HFF-Myc (cell line): ENCODE measurements at places on chromosomes 5 and 9.

- no peak for DNase-seq
Observed at GRCh38 chr5:68330574-68330973, 115.0 kb downstream of the PIK3R1 start.

DNA sequence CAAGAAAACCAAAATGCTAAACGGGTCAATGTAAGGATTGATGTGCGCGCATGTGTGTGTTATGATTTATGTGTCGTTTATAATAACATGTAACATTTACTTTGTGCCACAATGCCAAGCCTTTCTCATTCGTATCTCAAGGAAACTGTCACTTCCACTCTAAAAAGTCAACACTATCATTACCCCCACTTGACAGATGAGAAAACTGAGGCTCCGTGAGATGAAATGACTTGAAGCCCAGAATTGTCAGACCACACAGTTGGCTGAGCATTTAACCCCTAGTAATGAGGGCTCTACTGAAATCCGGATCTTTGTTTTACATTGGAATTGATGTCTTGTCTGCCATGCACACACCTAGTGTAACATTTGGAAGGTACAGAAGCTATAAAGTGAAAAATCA is 95.0 kb upstream of the LMX1B start:
- DNase-seq = no peak

DNA sequence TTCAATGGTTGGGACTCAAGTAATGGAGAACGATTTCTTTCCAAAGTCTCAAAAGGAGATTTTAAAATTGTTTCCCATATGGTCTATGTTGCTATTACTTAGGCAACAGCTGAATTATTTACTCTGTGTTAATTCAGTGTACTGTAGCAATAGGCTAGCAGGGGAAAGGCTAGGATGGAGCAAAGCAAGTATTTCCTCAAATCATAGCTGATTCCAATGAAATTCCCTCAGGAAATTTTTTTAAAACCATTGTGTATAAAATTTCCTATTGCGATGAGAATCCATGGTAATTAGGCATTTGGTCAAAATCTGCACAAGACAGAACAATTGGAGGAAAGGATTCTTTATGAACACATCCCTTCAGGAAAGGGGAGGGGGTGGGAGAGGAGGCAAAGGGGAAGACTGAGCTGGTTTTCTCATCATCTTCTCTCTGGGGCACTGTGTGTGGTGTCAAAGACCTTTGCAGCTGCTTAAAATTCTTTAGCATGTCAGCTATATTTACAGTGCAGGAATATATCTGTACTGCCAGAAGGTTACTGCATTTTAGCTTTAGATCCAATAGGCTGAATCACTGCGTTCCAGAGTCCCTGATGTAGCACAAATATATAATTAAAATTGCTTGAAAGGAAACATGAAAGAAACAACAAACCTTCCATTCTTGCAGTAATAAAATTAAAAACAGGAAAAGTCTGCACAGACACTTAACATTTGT is 95.3 kb downstream of the ZNF608 start:
- peak; percentile 79 for DNase-seq

DNA sequence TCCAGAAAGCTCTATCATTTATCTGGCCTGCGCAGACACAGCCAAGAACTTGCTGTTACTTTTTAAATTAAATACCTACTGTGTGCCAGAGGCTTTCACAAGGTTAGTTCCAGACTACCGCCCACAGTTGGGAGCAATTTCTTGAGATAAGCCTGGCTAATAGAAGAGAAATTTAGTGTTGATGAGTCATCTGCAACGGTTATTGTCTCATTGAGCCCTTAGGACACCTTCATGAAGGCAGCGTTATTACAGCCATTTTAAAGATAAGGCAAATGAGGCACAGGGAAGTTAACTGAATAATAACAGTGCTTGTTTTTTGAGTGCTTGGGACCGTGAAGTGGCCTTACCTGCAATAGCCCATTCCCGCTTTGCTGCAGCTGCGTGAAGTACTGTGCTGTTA is 292.9 kb upstream of the MSX2 start:
- no peak for DNase-seq

- DNase-seq = no peak
Observed at GRCh38 chr5:31585895-31586270, 53.0 kb upstream of the PDZD2 start.

GRCh38 chr9:92680166-92681119 is 10.5 kb upstream of the IPPK start:
- DNase-seq = no peak

- no peak for DNase-seq
Observed at GRCh38 chr5:115360046-115360685, 63.7 kb upstream of the CCDC112 start.

DNA sequence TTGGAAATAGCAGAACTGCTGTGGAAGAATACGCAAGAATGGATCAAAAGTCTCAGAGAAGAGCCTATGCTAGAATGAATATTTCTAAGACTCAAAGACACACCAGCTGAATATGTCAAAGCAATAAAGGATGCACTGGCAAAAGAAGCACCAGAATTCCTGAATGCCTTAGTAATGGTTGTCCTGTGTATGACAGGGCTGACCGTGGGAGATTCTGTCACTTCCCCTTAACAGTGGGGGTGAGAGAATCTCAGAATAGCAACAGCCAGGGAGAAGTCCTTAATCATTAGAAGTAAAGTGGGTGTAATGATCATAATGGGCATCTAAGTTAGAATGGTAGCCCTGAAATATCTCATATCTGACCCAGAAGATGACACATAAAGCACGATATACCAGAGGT is 14.6 kb upstream of the PRR16 start:
- DNase-seq = no peak

GRCh38 chr9:98247831-98248657 is 7.4 kb downstream of the TBC1D2 start:
- DNase-seq = no peak

DNA sequence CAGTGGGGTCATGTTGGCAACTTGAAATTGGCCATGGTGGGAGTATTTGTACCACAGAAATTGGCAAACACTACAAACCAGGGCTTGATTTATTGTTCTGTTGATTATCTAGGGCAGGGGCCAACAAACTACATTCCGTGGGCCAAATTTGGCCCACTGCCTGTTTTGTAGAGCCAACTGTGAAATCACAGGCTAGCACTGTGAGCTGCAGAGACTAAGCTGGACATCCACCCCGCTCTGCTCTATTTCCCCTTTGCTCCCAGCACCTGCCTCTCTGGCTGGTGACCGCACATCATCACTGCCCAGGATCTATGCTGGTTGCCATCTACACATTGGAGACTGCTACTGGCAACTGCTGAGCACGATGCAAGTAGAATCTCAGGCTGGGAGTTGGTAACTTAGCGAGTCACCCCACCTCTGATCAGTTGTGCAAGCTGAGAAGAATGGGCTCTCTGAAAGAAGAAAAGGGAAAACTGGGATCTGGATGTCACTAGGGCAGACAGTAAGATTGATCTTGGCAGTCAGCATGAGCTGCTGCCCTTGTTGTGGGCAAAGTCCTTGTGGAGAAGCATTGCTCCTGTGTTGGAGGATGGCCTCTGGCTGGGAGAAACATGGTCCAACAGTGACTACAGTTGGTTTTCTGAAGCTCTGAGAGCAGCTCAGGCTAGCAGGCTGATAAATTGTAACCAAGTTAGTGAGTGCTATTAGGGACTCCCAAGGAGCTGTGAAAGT is 144.7 kb upstream of the RAD23B start:
- DNase-seq = no peak

- no peak for DNase-seq
Observed at GRCh38 chr5:147734894-147735293, 47.6 kb downstream of the JAKMIP2 start.

DNA sequence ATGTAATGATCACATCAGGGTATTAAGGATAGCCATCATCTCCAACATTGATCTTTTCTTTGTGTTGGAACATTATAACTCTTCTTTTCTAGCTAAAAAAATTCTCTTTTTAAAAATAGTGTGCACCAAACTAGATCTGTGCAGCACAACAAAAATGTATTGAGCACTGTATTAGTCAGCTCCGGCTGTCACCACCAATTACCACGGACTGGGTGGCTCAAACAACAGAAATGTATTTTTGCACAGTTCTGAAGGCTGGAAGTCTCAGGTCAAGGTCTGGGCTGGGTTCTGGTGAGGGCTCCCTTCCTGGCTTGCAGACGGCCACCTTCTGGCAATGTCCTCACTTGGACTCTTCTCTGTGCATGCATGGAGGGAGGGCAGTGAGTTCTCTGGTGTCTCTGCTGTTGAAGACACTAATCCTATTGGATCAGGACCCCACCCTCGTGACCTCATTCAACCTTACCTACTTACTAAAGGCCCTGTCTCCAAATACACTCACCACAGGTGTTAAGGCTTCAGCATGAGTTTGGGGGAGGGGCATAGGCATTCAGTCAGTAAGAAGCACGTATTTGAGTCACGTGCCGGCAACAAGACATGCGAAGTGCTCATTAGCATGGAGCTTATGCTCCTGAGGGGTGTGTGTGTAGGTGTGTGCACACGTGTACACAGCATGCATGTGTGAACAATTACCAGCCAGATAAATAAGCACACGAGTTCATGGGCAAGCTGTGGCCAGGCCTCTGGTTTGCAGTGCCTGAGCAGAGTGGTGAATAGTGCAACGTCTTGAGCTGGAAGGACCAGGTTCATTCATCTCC is 89.4 kb upstream of the SH3PXD2B start:
- no peak for DNase-seq

DNA sequence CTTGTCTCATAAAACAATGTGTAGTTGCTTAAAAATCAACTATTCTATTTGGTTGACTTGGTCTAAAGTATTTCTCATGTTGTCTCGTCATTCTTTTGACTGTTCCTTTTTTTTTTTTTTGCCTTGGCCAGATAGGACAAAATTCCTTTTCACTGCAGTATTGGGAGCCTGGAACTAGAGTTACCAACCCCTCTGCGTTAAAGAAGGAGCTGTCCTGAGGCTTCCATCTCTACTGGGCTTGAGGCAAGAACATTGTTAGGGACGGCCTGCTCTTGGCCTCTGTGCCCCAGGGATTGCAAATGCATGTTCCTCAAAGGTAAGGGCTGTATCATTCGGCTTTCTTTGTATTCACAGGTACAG is 1.4 kb upstream of the NPR2 start:
- no peak for DNase-seq

- DNase-seq = no peak
Observed at GRCh38 chr9:90442723-90443122, 199.9 kb downstream of the DIRAS2 start.

DNA sequence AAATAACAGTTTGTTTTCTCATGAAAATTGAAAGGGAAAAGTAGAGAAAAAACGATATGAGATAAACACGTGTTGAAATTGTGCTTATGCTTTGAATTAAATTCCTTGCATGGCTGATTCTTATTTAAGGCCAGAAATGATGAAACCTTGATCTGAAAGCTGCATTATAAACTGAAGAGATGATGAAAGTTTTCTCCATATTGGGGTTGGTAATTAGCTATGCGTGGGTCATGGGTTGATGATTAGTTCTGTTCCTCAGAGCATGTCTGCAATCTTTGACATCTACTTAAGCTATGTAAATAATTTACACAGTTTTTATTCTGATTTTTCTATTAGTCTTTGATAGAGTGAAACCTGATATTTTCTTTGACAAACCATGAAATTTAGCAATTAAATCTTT is 264.1 kb downstream of the CD180 start:
- no peak for DNase-seq

DNA sequence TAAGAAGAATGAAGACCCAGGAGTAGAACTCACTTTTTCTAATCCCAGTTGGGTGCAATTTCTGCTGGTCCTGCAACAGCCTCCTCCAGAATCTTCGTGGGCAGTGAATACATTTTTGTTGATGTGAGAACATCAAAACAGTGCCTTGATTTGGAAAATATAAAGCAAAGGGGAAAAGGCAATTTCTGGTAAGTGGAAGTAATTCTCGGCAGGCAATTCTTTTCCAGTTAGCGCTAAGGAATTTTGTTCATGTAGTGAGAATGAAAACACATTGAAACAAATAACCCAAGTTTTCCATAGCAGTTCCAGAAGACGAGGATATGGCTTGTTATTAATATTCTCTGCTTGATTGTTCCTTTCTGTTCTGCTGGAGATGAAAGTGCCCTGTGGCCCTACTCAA is 178.7 kb downstream of the SPATA31D1 start:
- no peak for DNase-seq

- DNase-seq = no peak
Observed at GRCh38 chr9:113542741-113543140, 79.2 kb downstream of the RGS3 start.

GRCh38 chr5:166594567-166594966 is 1696.9 kb upstream of the WWC1 start:
- DNase-seq = no peak

DNA sequence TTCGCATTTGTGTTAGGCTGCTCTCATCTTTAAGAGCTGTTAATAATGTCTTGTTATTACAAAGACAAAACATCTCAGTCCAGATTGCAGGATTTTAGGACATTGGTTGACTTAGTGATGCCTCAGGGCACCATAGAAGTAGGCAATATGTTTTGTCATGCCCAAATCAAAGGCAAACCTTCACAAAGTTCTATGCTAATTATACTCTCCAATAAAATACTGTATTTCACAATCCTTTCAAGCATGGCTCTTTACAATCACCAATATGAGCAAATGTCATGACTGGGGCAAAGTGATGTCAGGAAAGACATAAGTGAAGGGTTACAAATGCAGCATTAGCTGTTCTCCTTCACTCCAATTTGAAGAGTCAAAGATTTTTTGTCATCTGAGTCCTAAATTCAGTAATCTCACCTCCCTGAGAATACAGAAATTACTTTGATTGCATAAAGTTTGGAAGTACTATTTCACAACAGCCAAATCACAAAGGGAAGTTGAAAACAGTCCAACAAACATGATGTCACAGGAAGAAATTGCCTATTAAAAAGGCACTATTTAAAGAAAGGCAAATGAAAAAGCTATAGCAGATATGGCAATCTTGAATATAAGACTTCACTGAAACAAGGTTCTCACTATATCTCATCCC is 303.2 kb downstream of the PRR16 start:
- DNase-seq = no peak

DNA sequence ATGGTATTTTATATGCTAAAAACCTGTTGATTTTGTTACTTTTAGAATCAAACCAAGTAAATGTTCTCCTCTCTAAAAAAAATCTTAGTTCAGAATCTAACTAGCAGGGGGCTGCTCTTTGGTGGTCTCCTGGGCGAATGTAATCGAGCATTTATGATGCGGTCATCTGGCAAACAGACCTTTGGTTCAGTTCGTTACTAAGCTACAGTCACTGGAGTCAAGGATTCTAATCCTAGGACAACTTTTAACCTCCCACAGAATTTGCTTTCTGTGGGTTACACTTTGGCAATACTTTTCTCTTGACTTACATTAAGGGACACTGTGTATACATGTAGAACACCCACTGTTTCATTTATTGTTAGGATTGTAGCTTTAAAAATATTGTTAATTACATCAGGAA is 26.3 kb upstream of the FREM1 start:
- DNase-seq = no peak

- DNase-seq = no peak
Observed at GRCh38 chr9:2407450-2407849, 214.1 kb upstream of the VLDLR start.
